ENCODE measurements at places on chromosomes 7 and 10.

GRCh38 chr10:72098301-72098835, 10.0 kb upstream of the SPOCK2 start:
- no peak for DNase-seq

GRCh38 chr7:105773030-105773460, 103.4 kb downstream of the ATXN7L1 start:
- DNase-seq, result no peak

DNA sequence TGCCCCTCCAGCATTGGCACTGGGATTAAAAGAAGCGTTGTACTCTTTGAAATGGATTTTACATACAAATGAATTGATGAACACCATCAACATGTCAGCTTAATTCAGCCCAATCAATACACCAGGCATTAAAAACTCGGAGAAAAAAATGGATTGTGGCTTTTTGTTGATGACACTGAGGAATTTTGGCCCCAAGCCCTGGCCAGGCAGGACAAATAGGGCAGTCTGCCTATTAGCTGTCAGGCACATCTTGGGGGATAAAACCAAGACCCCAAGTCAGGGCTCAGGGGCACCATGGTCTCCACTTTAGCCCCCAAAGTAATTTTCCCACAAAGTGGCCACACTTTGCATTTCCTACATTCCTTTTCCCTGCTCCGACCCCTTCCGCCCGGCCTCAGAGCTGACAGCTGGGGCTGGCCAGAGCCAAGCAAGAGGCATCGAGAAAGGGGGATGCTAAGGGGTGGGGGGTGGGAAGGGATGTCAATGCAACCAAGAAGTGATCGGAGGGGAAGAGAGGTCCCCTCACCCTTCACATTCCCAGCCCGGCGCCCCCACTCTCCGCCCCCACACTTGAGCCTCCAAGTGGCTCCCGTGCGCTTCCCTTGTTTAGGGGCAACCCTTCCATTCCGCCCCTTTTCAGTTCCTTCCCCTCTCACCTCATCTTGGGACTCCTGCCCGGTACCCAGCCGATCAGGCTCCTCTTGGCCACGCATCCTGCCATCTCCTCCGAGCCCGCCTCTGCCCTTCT, 711 bp downstream of the HIP1 start:
- no peak for DNase-seq

- no peak for DNase-seq
Observed at GRCh38 chr7:16999541-17000267, 117.9 kb upstream of the AGR3 start.
